ENCODE measurements at places on chromosomes 1 and 21.

GRCh38 chr1:10430216-10431069, at the start of gene CENPS:
Gene CENPS (plus strand): TSS chr1:10430433. CDS start chr1:10430518, 85 bp downstream.
- peak; percentile 92 for DNase-seq

DNA sequence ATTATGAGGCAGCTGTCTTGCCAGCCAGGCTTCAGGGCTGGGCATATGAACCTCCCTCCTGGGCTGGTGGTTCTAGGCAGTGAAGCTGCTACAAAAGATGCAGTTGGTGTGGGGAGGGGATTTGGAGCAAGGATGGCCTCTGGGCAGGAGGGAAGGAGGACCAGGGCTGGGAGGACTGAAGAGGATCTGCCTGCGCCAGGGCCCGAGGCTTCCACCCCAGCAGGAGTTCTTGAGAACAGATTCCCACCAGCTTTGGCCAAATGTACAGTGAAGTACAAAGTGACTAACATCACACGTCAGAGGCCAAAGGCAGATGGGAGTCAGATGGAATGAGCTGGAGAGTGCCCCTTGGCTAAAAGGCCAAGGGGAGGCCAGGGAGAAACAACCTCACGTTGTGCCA, 62.4 kb downstream of the DDX20 start:
- DNase-seq = no peak

DNA sequence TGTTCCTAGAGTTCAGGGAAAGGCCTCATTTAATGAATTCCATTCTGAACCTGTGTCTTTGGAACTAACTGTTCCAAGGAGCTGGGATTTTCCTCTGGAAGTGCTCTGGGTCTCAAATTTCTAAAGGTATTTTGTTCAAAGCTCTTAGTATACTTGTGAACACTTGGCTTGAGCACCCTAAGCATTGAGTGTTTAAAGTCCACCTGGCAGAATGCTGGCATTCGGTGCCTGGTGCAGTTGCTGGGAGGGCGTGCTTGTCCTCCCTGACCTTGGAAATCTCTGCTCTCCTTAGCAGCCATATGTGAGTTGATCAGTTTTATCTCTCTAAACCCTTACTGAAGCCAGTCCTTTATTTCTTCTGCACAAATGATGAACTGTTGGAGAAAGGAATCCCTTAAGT, 3.0 kb downstream of the MTARC2 start:
- no peak for DNase-seq

DNA sequence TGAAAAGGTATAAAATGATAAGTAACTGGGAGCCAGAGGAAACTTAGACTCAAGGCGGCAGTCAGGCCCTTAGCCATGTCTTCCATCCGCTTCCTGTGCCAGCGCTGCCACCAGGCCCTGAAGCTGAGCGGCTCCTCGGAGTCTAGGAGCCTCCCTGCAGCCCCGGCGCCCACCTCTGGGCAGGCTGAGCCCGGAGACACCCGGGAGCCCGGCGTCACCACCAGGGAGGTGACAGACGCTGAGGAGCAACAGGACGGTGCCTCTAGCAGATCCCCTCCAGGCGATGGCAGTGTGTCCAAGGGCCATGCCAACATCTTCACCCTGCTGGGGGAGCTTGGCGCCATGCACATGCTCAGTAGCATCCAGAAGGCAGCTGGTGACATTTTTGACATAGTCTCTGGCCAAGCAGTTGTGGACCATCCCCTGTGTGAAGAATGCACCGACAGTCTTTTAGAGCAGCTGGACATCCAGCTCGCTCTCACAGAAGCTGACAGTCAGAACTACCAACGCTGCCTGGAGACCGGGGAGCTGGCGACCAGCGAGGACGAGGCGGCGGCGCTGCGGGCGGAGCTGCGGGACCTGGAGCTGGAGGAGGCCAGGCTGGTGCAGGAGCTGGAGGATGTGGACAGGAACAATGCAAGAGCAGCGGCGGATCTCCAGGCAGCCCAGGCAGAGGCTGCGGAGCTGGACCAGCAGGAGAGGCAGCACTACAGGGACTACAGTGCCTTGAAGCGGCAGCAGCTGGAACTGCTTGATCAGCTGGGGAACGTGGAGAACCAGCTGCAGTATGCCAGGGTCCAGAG, at the start of gene BECN2:
BECN2 (plus strand) TSS at position 76 of the 803 bp plus-strand sequence; CDS start at position 76, 0 bp downstream.
- no peak for DNase-seq

GRCh38 chr1:1144122-1144842, 28.4 kb upstream of the C1orf159 start:
- peak; percentile 33 for DNase-seq

GRCh38 chr1:82343381-82343780, 542.6 kb downstream of the ADGRL2 start:
- DNase-seq = no peak

DNA sequence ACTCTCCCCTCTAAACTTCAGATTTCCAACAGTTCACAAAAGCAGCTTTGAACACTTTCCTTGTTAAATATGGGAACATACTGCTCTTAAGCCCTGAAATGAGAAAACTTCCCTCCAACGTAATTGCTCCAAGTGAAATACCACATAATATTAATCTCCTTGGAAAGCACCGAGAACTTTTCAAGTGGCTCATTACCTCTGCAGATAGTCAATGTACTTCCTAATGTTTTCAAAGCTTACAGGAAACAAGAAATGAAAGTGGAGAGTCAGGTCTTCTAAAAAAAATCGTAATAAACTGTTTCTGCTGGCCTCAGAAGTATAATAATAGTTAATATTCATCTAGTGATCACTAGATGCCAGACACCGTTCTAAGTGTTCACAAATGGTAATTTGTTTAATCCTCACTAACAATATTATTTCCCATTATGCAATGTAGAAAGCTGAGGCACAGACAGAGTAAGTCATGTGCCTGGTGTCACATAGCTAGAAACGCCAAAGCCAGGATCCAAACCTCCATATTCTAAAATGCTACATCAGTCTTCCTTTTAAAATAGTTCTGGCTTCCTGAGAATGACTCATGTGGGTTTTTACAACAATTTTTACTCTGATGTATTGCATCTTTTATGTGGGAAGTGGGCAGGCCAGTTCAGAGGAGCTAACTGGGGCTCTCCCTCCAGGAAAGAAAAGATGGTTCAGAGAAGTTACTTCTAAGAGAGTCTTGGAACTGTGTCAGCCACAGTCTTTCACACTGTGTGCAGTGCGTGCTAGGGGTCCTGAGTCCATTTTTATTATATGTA, 177.2 kb downstream of the PLPPR4 start:
- no peak for DNase-seq

DNA sequence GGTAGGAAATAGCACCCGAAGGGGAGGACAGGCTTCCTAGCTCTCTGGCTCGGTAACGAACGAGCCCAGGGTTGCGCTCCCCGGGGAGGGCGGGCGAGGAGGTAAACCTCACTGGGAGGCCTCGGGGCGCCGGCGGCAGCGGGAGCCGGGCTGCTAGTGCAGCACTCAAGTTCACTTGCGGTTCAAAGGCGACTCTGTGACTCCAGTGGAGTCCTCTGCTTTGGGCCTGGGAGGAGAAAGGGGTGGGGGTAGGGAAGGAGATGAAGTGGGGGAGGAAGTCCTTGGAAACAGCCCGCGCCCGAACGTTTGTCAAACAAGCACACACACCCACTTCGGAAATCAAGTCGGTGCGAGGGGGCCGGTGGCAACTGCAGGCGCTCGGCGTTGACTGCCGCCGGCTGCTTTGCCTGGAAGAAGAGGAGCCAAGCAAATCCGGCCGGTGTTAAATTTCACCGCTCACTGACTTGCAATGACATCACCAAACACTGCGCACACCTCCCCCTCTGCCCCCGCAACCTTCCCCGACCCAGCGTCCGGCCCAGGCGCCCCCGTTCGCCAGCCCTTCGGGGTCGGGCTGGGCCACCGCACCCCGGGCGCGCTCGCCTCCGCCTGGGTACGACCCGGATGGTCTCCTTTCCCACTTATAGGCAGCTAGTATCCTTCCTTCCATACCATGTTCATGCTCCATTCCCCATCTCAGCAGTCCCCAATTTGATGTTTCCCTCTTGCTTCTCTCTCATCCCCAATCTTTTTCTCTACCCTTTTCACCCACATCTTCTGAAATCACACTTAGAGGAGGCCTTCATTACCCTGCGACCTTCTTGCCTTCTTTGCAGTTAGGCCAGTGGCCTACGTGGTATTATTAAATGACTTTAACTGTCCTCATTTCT, at the start of gene COL24A1:
COL24A1 (minus strand) TSS at position 207 of the 890 bp plus-strand sequence. CDS start 376 bp downstream, outside the sequence.
- no peak for DNase-seq

- peak; percentile 54 for DNase-seq
Observed at GRCh38 chr1:156160743-156161171, 7.4 kb downstream of the SEMA4A start.

- DNase-seq = no peak
Observed at GRCh38 chr1:187078321-187078720, 249.6 kb downstream of the PLA2G4A start.

DNA sequence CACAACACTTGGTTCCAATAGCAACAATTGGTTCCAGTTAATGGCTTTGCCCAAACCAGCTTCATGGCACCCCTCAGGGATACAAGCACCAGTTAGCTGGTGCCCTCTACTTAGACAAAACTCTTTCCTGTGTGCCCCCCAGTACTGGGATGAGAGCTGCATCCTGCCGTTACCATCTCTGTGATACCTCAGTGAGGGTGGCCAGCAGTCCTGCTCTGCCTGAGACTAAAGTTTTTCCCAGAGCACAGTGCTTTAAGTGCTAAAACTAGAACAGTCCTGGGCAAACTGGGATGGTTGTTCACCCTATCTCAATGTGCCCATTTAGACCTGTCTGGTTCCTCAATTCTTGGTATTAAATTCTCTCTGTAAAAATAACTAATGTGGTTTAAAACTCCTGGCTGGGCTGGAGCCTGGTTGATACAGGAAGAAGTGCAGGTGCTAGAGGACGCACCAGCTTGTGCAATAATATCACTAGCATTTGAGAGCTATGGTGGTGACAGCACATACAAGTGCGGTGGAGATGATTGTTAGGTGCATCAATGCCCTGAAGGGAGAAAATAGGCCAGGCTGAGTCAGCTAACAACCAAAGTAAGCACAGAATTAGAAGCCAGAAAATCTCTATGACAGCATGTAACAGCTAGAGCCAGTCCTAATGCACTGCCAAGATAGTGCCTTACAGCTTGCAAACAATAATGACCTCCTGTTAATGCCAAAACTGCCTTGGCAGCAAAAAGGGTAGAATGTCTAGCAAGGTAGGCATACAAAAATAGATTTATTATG, 179.8 kb upstream of the GALNT2 start:
- DNase-seq = no peak

GRCh38 chr21:34674468-34674867, 5.7 kb downstream of the CLIC6 start:
- no peak for DNase-seq

- peak; percentile 49 for DNase-seq
Observed at GRCh38 chr1:7962014-7962335, 464 bp downstream of the PARK7 start.

- DNase-seq = no peak
Observed at GRCh38 chr1:100862591-100862990, 32.1 kb downstream of the EXTL2 start.

GRCh38 chr1:207328004-207328403, 6.5 kb downstream of the CD55 start:
- no peak for DNase-seq

DNA sequence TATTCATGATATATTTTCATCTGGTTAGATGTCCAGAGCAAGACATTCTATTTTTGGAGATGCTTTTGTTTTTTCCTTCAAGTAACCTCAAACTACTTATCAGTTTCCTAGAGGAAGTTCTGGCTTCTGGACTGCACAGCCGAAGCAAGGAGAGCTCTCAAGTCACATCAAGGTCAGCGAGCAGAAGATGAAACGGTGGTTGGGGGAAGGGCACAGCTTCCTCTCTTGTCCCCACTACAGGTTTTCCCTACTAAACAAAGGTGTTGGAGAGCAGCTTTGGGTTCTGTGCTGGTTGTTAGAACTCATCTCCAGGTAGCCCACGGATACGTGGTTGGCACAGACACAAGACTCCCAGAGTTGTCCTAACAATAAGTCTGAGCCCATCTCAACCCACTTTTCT, 5.1 kb upstream of the PLEKHO1 start:
- DNase-seq = no peak

- DNase-seq = no peak
Observed at GRCh38 chr21:29486306-29486807, 187.6 kb downstream of the BACH1 start.

DNA sequence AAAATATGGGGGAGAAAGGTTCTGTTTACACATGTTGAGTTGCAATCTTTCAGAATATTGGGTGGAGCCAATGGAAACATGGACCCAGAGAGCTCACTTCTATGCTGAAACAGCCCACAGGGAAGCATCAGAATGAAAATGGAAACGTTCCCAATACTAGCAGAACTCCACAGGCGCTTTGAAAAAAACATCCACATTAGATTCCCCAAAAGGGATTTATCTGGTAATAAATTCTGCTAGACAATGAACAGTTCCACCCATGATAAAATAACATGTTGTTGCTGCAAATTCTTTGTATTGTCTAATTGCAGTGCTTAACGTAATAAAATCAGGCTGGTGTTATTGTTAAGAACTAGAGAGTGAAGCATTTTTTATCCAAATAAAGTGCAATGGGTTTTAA, 197.0 kb downstream of the GABPA start:
- no peak for DNase-seq

DNA sequence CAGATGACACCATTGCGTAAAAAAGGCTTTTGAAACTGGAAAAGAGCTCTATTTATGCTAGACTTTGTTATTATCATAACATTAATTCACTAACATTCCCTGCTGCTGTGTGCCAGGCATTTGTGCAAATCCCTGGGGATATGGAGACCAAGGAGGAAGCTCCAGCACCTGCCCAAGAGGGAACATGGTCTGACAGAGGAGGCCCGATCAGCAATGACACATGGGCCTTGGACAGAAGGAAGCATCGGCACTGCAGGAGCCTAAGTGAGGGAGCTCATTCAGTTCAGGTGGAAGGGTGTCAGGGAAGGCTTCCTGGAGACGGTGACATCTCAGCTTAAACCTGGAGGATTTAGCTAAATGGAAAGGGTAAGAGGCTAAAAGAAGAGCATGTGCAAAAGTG, 13.9 kb downstream of the CAMK2N1 start:
- DNase-seq = no peak

DNA sequence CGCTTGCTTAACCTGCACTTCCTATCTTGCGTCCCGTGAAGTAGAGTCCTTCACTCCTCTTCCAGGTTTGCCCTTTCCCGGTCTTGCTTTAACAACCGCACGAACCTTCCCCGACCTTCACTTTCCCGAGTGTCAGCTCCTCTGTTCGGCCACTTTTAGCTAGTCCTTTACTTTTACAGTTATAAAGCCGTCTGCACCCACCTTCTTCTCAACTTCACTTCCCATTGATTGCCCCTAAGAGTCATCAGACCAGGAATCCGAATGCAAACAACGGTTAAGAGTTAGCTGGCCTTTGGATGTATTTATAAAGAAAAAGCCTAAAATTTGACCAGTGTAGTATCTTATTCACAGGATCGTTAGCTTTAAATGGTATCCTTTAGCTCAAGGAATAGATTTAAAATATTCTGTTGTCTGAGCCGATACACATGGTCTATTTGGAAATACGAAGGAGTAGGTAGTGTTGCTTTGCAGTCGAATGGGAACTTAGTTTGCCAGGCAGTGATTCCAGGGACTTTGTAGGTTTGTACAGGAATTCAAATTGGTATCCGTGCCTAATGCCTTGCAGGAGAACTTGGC, 1.4 kb downstream of the PPP2R5A start:
- no peak for DNase-seq

All from CD4-positive, alpha-beta T cell treated with Interleukin-15 for 4 hours (primary cell).